NCI-H524 (cell line): ENCODE measurements at places on chromosomes 6 and 20.

DNA sequence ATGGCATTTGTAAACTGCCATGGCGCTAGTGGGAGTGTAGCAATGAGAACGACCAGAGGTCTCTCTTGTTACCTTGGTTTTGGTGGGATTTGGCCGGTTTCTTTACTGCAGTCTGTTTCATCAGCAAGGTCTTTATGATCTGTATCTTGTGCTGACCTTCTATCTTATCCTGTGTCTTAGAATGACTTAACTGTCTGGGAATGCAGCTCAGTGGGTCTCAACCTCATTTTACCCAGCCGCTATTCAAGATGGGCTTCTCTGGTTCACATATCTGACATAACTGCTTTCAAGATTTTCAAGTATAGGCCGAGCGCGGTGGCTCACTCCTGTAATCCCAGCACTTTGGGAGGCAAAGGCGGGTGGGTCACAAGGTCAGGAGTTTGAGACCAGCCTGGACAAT, 1.9 kb upstream of the SFT2D1 start:
- DNase-seq = no peak

DNA sequence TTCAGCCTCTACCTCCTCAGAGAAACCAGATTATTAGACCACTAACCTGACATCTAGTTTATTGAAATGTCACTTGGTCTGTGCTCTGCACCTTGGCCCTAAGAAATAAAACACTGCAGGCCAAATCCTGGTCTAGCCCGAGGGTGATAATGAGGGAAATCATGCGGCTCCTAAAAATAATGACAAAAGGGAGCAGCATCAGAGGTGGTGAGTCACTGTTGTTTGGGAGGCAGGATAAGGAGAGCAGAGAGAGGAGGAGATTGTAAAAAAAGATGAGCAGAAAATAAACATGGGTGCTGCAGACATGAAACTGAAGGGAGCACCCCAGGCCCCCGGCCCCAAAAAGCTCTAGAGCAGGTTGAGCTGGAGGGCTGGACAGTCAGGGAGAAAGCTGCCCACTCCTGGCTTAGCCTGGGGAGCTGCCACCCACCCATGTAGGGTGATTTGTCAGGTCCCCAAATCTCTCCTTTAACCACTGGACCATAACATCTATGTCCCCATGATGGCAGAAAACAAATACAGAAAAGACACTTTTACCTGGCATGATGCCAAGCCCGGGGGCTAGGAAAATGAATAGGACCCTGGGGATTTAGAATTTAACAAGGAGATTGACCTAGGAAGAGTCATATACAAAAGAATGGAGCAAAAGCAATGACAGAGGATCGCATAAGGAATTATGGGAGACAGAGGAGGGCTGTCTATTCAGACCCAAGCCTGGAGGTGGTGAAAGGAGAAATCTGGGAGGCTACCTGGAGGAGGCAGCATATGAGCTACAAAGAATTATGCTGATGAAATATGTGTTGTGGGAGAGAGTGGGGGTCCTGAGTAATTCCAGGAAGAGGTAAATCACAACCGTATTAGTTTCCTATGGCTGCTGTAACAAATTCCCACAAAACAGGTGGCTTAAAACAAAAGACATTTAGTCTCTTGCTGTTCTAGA, 103.7 kb downstream of the SNAP25 start:
- DNase-seq = peak; percentile 16

- no peak for DNase-seq
Observed at GRCh38 chr6:24408719-24409410, 6.1 kb downstream of the MRS2 start.

DNA sequence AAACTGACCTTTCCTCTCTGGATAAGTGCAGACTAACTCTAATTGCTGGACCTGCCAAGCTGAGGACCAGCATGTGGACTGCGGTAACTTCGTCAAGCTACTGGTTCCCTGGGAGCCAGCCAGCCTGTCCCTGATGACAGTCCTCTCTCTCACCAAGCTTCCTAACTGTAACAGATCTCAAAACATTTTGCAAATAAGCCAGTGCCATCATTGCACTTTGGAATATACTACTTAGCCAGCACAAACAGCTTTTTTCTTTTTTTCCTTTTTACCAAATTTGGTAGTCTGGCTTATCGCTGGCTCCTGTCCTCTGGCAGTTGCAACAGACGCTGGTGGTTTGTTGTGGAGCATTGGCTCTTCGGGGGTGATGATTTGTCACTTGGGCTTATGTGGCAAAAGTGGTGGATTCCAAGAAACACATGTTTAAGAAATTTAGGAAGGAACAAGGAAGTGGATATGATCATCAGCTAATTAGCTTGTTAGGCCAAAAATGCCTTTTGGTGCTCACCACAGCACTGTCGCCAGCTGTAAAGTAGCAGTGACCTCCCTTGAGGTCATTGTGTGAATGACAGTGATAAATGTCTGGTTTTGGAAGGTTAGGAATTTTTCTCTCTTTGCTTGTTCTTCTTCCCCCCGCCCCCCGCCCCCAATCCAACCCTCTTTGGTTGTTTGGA, 171.7 kb downstream of the CLIC5 start:
- no peak for DNase-seq

- no peak for DNase-seq
Observed at GRCh38 chr6:140192018-140192417, 817.6 kb upstream of the CITED2 start.

DNA sequence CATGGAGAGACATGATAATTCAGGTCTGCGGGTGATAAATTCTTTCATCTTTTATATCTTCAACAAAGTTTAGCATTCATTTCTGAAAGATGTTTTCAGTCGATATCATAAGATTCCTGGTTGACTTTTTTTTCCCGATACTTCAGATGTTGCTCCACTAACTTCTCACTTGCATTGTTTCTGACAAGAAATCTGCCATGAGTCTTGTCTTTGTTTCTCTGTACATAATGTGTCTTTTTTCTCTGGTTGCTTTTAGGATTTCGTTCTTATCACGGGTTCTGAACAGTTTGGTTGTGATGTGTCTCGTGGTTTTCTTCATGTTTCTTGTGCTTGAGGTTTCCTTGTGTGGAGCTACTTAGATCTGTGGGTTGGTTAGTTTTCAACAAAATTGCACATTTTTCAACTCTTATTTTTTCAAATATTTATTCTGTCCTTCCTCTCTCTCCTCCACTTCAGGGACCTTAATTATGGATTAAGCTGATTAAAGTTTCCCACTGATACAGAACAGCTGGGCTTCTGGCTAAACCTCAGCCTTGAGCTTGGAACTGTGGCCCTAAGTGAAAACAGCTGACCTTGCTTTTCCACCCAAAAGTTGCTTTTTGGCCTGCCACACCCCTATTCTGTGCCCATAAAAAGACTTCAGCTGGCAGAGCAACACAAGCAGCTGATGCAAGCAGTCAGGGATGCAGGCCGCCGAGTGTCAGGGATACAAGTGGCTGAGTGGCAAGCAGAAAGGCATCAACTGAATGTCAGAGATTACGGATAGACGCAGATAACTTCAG, 97.9 kb upstream of the SNX9 start:
- DNase-seq = no peak

DNA sequence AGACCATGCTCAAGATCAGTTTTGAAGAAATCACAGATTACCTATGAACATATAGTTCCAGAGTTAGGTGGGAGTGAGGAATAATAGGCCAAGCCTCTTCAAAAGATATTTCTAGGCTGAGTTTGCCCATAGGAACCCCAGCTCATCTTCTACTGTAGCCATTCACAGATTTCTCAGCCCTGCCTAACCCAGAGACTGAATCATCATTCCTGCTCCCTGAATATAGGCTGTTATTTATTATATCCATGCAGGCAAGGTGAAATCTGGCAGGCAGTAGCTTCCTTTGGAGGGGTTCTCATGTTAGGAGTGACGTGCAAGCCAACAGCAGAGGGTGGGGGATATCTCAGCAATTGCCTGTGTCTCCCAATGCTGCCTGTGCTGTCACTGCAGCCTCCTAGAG, 25.6 kb upstream of the ADGRF4 start:
- no peak for DNase-seq

GRCh38 chr6:166360243-166361076, 18.1 kb upstream of the SFT2D1 start:
- DNase-seq = no peak

- no peak for DNase-seq
Observed at GRCh38 chr20:31543966-31544598, 29.8 kb downstream of the HM13 start.

- no peak for DNase-seq
Observed at GRCh38 chr6:43630980-43631619, 2.0 kb upstream of the GTPBP2 start.

GRCh38 chr6:125821825-125822281, 31.1 kb downstream of the NCOA7 start:
- DNase-seq = no peak

DNA sequence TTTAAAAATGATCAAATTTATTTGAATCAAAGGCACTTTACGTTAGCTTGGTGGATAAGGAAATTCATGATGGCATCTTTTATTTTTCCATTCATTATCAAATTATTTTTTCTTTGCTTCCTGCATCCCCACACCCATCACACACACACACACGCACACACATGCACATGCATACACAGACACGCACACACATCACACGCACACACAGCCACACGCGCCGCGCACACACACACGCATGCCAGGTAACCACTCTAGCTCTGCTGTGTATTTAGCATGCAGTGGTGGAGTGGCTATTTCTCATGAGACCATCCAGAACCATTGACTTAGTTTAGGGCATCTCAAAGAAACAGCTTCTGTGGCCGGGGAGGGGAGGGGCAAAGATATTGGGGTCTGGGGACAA, 47.0 kb downstream of the GNAS start:
- no peak for DNase-seq

DNA sequence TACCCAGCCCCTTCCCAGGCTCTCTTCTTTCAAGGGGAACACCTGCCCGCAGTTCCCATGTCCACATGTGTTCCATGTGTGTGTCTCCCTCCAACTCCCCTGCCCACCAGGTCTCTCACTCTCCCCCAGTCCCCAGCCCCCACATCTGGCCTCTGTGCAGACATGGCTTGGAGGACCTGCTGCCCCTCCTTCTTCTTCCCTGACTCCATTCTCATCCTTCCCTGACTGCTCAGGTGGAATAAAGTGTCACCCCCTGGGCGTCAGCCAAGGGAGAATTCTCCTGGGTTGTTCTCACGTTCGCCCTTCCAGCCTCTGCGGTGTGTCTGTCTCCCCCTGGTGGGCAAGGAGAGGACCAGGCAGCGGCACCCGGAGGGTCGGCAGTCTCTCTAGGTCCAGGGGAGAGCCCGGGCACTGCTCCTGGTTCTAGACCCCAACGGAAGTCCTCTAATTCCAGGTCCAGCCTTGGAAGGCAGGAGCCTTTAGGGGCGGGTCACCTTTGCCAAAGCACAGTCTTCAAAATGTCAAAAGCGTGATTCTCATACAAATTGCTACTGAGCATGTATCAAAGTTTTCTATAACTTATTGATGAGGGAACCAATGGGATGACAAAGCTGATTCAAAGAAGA, 50.5 kb downstream of the EBF4 start:
- peak; percentile 72 for DNase-seq

DNA sequence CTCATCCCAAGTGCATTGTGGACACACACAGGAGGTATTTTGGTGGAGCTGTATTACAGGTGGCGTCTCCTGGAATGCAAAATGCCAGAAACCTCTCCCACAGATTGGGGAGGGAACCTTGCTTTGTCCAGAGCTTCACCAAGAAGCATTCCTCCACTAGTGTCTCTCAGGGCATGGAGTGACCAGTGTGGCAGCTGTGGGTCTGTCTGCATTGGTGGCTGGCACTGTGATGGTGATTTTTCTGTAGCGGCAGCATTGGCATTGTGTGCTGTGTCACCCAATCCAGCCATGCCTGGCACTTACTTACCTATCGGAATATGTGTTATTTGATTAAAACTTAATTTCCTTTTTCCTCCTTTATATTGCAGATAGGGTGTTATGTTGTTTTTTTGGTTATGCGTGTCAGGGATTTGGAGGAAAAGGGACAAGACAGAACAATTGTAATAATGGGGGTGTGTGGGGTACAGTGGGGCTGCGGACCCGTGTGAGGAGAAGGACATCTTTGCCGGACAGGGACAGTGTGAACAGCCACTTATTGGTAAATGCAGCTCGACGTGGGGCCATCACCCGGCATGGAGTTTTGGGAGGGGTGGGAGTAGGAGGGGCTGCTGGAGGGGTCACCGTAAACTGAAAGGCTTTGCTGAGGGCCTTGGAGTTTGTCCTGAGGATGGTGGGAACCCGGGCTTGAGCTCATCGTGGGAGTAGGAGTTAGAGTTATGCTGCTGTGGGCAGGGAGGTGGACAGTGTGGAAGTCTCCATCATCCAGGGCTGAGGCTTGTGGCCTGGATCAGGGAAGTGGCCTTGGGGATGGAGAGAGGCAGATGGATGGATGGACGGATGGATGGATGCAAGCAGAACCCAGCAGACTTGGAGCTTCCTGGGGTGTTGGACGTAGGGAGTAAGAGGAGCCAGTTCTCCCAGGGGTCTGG, 105.0 kb downstream of the SYCP2 start:
- DNase-seq = no peak

GRCh38 chr6:33610067-33610466, 11.1 kb upstream of the ITPR3 start:
- DNase-seq = no peak

GRCh38 chr6:149864578-149865535, 698 bp upstream of the LRP11 start:
- peak; percentile 57 for DNase-seq
